ENCODE measurements at places on chromosomes 16 and 17.

GRCh38 chr17:49434821-49435670, 20.4 kb upstream of the PHB1 start:
- peak; percentile 47 for DNase-seq

DNA sequence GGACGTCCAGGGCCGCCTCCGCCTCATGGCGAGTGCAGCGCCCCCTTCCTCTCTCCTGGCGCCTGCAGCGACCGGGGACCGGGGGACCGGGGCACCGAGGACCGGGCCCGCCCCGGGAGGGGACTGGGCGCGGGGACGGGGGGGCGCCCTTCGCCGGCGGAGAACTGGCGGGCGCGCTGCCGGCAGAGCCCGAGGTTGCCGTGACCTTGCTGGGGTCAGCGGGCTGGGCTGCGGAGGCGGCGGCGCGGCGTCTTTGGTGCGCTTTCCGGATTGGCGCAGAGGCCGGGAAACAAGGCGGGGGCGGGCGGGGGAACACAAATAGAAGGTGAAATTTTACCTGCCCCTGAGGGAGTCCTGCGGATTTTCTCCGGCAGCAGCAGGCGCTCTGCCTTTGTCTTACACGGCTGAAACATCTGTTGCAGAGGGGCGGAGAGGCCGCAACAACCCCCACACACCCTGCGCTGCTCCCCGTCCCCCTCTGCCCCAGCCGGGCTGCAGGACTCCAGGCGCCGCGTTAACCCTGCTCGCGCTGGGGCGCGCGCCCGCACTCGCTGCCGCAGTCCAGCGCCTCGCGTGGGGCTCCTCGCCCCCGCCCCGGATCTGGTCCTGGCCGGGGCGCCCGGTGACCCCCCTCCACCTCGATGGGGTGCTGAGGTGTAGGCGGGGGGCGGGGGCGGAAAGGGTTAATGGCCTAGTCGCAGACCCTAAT, 53.5 kb downstream of the SREBF1 start:
- DNase-seq: peak; percentile 86

DNA sequence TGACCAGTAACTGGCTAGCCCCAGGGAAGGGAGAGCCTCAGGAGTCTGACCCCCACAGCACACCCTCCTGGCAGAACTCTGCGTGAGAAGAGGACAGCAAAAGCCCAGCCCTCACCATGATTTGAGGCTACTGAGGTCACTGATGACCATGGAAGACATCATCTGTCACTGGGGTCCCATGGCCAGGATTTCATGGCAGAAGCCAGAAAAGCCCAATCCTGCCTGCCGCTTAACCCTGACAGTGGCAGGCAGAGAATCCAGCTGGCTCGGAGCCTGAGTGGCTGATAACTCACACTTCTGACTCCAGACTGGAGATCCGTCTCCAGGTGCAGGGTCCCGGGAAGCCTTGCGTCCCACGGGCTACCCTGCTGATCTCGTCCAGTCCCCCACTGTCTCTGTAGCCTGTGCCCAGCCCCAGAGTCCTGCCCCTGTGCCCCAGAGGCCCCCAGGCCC, 17.5 kb downstream of the GRIN2C start:
- no peak for DNase-seq

GRCh38 chr16:82509691-82510430, 116.9 kb upstream of the CDH13 start:
- DNase-seq: no peak

GRCh38 chr17:40613467-40614154, 34.0 kb downstream of the SMARCE1 start:
- no peak for DNase-seq

GRCh38 chr16:1208239-1208830, 16.7 kb downstream of the TPSG1 start:
- no peak for DNase-seq

GRCh38 chr17:70848785-70849184, 679.5 kb downstream of the KCNJ2 start:
- DNase-seq: no peak

DNA sequence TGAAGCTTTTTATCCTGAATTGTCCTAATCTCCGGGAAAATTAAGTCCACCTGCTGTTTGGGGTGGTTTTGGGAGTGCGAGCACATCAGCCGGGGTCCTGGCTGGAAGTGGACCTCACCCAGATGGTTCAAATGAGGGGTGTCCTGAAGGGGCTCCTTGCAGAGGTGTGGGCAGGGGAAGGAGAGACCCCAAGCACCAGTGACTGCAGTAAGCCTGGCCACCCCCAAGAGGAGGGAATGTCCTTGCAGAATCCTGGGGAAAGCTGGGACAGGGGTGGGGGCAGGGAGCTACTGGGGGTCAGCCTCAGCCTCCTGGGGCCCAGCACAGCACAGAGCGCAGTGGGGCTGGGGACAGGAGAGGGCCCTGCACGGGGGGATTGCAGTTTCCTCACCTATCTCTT, 29.4 kb downstream of the NAGPA start:
- DNase-seq: no peak

DNA sequence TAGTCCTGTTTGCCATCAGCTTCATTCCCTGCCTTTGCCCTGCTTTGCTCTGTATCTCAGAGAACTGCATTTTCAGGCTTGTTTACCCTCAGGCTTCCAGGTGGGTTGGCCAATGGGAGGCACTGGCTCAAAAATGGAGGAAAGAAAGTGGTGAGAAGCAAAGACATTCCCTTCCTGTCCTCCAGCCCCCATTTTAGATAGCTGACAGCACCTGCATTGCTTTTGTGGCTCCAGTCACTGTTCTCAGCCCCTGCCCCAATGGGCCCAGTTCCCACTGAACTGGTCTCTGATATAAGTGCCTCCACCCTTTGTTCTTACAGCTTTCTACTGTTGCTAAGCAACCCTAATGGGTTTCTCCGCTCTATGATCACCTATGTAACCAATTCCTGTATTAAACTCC, 19.4 kb upstream of the SDK2 start:
- no peak for DNase-seq

DNA sequence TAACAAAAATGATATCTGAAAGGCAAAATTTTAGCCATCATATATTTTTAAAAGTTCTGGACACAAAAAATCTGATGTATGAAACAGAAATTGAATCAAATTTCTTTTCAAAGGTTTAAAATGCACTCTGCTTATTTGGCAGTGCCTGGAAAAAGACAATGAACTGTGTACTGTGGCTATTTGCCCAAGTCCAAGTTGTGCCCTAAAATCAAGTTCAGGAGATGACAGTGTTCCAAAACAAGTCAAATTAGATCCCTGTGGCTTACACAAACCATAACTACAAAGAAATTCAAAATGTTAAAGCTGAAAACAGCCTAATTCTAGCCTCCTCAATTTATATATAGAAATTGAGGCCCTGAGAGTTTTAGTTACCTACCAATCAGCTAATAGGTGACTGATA, 25.6 kb downstream of the CMC2 start:
- no peak for DNase-seq

GRCh38 chr17:63675231-63675606, 24.7 kb downstream of the LIMD2 start:
- no peak for DNase-seq

- no peak for DNase-seq
Measured at GRCh38 chr17:77068915-77069314, 71.9 kb upstream of the SEC14L1 start.

- DNase-seq: peak; percentile 85
Measured at GRCh38 chr17:81094509-81095382, 59.8 kb downstream of the BAIAP2 start.

- no peak for DNase-seq
Measured at GRCh38 chr17:39938140-39938869, 10.8 kb downstream of the LRRC3C start.

- DNase-seq: no peak
Measured at GRCh38 chr17:69878661-69879060, 196.4 kb upstream of the KCNJ16 start.

- no peak for DNase-seq
Measured at GRCh38 chr17:75093548-75094158, 5.9 kb downstream of the SLC16A5 start.

DNA sequence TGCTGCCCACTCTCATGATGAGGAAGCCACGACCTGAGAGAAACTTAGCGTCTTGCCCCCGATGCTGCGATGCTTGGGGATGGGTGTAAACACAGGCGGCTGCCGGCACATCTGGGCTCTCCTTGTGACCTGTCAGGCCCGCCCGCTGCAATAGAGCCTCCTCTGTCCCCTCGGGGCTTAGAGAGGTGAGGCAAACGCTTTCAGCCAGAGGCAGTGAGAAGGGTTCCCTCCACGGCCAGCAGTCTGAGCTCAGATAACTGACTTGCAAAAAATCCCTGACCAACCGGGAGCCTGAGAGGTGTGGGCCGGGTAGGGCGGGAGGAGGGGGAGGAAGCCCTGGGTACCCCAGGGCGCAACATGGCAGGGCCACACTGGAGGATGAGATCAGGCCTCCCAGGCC, 260.6 kb downstream of the C16orf95 start:
- no peak for DNase-seq

DNA sequence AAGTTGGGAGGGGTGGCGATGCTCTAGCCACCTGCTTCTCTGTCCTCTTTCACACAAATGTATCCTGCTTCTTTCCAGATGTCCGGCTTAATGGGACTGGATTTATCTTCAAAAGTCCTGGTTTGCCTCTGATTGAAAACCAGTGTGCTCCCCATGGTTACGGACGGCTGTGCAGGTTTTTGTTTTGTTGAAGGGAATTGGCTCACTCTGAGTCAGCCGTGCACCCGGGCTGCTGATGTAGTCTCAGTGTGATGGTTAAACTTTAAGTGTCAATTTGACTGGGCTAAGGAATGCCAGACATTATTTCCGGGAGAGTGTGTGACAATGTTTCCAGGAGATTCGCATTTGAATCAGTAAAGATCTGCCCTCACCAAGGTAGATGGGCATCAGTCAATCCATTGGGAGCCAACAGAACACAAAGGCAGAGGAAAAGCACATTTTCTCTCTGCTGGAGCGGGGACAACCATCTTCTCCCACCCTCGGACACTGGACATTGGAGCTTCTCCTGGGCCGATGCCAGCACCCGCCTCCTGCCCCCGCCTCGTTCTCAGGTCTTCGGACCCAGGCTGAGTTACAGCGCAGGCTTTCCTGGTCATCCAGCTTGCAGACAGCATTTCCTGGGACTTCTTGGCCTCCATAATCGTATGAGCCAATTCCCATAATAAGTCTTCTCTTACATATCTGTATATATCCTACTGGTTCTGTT, 126.9 kb upstream of the TNRC6C start:
- no peak for DNase-seq

- no peak for DNase-seq
Measured at GRCh38 chr17:9824094-9824493, 1.6 kb upstream of the GLP2R start.

DNA sequence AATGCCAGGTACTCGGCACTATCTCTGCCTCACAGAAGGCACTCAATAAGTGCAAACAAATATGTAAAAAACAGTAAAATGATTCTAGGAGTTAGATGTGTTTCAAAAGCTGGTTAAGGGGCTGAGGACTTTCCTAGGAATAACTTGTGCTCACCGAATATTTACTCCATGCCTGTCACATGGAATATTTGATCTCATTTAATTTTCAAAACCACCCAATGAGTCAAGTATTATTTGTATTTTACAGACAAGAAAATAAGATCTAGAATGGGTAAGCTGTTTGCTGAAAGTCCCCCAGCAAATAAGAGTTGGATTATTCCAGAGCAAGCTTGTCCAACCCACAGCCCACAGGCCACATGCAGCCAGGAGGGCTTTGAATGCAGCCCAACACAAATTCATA, 34.6 kb upstream of the LYRM9 start:
- no peak for DNase-seq

GRCh38 chr16:84765616-84766580, 53.9 kb upstream of the CRISPLD2 start:
- DNase-seq: no peak

- DNase-seq: no peak
Measured at GRCh38 chr17:60248618-60249289, 99.0 kb downstream of the CA4 start.

GRCh38 chr17:80126449-80126715, 20.5 kb downstream of the EIF4A3 start:
- DNase-seq: no peak

DNA sequence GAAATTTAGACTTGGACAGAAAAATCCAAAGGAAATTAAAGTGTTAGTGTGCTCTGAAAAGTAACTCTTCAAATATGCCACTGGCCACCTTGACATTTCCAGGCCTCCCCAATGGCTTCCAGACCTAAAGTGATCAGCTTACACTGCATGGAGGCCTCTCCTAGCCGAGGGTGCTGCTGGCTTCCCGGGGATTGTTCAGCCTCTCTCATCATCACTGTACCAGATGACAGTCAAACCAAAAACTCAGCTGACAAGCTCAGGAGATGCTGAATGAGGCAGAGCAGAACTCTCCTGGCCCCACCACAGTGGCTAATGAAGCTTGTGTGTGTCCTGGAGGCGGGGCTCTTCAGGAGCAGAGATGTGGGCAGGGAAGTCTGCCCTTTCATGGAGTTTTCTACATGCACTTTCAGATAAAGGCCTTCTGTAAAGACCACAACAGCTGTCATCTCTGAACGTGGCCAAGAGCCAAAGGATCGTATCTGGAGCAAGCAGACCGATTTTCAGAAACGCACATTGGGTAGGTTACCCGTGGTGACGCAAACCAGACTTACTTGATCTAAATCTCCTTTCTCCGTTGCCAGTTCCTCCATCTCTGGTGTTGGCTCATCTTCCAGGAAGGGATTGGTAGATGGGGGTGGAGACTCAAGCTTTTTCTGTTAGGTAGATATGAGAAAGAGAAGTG, 113.3 kb downstream of the VPS53 start:
- DNase-seq: no peak

- DNase-seq: no peak
Measured at GRCh38 chr16:60811051-60811608, 1225.1 kb downstream of the CDH8 start.

DNA sequence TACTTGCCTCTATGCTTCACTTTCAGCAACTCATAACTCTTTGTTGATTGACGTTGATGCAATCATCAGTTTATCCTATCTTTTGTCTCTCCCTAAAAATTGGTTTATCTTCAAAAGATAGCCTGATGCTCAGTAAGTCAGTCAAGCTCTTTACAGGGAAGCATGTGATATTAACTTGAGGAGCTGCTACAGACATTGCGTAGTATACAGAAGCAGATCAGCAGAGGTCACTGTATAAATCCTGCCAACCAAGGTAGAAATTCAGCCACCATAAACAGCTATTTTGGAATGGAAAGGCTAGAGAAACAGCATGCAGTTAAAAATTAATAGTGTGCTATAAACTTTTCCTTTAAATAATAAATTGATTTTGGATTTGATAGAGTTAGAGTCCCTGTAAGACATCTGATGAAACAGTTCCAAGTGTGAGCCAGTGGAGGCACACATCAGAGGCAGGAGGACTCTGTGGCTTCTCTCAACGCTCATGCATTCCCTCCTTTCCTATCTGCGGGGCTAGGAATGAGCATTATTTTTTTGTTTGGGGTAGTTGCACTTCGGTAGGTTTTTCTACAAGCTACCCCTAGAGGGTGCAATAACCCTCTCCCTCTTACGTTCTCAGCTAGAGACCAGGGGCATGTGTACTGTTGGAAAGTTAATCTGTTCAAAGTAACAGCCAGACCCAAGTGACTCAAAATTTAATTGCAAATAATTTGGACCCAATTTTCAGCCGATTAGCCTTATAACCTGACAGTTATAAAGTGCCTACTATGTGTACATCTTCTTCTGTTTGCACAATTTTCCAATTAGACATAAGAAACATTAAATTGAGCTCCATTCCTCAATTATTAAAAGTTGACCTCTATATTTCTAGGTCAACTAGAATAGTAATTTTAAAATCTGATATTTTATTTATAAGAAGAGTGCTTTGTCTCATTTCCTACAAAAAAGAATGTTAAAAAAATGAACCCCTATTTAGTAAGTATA, 647.7 kb upstream of the SOX9 start:
- no peak for DNase-seq
